A172 (cell line): ENCODE measurements at places on chromosomes 3 and 15. TPM values are rescaled to one million over a fixed set of nuclear protein-coding genes. Genes with fewer than 3 reads are reported as not detected.

CADPS gene
- not detected in 2 replicates for total RNA-seq

ACOX2 gene
- total RNA-seq, result 2.2 and 5.4 TPM in 2 replicates

LRRC28 gene
- 14.0 and 20.8 TPM in 2 replicates for total RNA-seq

CPA3 gene
- total RNA-seq, result not detected in 2 replicates

LHFPL4 gene
- not detected in 2 replicates for total RNA-seq

SCN5A gene
- total RNA-seq, result 1.7 and 4.0 TPM in 2 replicates

PARP9 gene
- total RNA-seq, result 20.6 and 22.8 TPM in 2 replicates

STRIT1 gene
- not detected in 2 replicates for total RNA-seq

SIDT1 gene
- 0.02 TPM in 1 of 2 replicates, not detected in the other for total RNA-seq

PAQR5 gene
- total RNA-seq, result 5.3 and 9.2 TPM in 2 replicates

MEGF11 gene
- 0.02 and 0.57 TPM in 2 replicates for total RNA-seq

SNTN gene
- total RNA-seq, result not detected in 2 replicates

HYPK gene
- 11.4 and 24.3 TPM in 2 replicates for total RNA-seq

ANKUB1 gene
- not detected in 2 replicates for total RNA-seq

DNA sequence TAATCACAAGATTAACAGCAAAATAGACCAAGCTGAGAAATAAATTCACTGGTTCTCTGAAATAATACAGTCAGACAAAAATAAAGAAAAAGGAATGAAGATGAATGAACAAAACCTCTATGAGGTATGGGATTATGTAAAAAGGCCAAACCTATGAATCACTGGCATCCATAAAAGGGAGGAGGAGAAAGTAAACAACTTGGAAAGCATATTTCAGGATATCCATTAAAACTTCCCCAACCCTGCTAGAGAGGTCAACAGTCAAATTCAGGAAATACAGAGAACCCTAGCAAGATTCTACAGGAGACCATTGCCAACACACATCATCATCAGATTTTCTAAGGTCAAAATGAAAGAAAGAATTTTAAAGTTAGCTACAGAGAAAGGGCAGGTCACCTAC is 649.7 kb upstream of the CBLB start:
- DNase-seq, result peak; percentile 70

GRCh38 chr3:171018156-171018935 is 8.2 kb downstream of the SLC2A2 start:
- DNase-seq, result no peak

DNA sequence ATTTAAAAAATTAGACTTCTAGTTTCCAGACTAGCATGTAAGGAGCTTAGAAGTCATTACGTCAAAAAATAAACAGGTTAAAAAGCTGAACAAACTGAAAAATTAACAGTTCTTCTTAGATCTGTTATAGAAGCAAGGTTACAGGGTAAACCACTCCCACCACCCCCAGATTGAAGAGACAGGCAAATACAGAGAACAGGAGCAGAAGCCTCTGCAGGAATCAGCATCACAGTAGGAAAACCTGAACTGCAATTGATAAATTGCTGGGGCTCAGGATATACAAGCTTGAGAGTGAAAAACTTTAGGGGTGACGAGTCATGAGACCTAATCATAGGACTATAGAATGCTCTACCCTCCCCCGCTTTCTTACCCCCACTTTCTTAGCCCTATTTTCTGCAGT is 222.3 kb downstream of the UBE2E2 start:
- DNase-seq, result no peak

GRCh38 chr3:66377800-66378199 is 123.0 kb downstream of the LRIG1 start:
- DNase-seq, result no peak

- DNase-seq, result peak; percentile 63
These were observed 32.2 kb upstream of the TM2D3 start for GRCh38 chr15:101684384-101684783.

DNA sequence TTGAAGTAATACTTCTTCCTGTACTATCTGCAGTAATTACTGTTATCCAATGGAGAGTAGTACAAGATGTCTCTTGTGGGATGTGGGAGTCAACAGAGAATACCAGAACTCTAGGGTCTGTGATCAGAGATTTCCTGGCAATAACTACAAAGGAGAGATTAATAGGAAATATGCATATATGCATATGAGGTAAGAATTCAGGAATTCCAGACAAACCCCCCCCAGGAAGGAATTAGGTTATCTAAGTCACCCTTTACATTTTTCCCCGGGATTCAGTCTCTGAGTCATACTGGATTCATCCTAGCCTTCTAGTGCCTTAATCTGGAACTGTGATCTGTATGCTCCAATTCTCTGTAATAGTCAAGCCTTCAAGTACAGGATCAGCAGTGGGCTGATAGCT is 49.4 kb downstream of the GTF2E1 start:
- DNase-seq, result peak; percentile 80

DNA sequence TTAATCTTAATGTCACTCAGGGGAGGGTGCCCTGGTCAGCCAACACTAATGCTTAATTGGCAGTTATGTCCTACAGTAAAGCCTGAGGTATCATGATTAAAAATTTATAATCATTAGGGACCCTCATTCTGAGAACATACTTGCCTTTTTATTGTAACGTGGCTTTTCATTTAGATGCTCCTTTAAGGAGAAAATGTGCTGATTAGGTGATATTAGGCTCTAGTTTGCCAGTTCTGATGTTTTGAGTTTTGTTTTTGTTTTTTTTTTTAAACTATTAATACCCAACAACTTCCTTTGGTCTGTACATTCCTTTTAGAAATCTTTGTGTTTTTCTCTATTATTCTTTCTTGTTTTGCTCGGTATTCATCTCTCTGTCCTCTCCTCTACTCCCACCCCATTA is 10.3 kb downstream of the GTF2E1 start:
- no peak for DNase-seq

DNA sequence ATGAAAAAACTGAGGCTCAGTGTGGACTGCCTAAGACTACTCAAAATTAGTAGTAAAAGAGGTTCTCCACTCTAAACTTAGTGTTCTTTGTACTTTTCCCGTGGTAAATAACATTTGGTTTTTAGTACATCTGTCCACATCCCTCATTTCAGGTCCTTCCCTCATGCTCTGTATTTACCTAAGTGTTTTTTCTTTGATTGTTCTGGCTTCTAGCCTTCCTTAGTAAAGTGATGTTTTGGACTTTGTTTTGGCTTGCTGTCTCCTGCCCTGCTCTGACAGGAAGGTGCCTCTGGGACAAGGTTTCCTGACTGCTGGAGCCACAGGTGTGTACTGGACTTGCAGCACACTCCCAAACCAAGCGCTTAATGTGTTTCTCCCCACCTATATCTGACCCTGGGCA is 29.9 kb upstream of the ALDH1A2 start:
- DNase-seq, result no peak

DNA sequence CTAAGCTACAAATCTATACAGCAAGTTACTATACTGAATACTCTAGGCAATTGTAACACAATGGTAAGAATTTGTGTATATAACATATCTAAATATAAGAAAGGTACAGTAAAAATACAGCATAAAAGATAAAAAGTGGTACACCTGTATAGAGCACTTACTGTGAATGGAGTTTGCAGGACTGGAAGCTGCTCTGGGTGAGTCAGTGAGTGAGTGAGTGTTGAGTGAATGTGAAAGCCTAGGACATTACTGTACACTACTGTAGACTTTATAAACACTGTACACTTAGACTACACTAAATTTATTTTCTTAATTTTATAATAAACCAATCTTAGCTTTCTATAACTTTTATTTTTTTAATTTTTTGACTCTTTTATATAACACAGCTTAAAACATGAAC is 123.1 kb downstream of the ZMAT3 start:
- DNase-seq, result no peak

GRCh38 chr3:165549665-165550064 is 287.6 kb downstream of the BCHE start:
- DNase-seq, result no peak

- peak; percentile 98 for DNase-seq
These were observed 49.7 kb downstream of the PDHB start for GRCh38 chr3:58383904-58384303.

GRCh38 chr3:37530047-37530697 is 331.5 kb upstream of the CTDSPL start:
- DNase-seq, result no peak

DNA sequence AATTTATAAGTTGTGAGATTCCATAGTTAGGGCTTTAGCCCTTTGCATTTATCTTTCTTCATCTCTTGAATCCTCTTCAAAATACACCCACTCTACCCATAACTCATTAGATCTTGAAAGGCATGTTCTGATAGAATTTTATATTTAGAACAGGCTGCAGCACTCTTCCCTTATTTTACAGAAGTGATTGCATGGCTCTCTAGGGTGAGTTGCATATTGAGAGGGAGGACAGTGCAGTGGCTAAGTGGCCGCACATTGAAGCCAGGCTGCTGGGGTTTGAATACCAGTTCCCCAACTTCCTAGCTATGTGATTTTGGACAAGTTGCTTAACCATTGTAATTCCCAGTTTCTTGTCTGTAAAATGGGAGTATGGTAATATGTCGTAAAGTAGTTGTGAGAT is 2.5 kb downstream of the CD86 start:
- DNase-seq, result no peak

DNA sequence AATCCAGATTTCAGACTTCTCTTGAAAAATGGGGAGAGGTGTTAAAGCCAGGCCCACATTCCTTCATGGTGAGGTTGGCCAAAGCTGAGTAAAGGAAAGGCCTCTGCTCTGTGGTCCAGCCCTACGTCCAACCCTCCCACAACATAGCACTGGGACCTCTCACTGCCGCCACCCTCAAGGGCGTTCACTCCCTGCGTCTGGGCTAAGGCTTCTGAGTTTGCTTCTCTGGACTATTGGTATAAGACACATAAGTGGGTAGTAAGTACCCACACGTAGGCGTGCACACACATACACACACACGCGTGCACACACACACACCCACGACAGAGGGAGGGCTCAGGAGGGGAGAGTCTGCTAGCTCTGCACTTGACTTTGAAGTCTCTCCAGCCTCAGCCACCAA is 80.2 kb upstream of the PXYLP1 start:
- no peak for DNase-seq

- no peak for DNase-seq
These were observed 3.1 kb upstream of the C3orf33 start for GRCh38 chr3:155809181-155809580.

DNA sequence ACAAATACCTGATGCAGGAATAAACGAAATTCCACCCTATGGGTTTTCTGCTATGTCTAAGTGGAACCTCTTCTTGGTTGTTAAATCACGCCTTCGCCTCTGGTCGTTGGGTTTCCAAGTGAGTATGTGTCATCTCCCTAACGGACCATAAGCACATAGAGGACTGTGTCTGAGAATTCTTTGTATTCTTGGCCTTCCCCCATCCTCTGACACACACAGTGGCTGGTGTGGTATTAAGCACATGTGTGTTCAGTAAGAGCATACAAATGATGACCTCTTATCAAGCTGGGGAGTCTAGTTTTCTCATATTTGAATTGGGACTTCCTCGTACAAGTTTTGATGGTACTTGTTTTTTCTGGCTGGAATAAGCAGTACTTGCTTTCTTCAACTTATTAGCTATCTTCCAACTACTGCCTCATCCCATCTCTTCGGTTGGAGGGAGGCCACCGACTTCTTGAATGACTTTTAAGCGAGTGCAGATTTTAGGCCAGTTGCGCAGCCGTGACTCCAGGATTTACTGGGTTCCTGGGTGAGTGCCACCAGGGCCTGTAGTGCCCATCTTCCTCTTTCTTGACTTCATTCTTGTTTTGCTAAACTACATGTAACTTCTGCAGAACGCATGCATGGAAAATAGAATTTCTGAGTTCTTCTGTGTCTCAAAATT is 240.2 kb downstream of the ADAMTS17 start:
- DNase-seq, result no peak

- no peak for DNase-seq
These were observed 9.4 kb upstream of the ADCY5 start for GRCh38 chr3:123458255-123458654.

DNA sequence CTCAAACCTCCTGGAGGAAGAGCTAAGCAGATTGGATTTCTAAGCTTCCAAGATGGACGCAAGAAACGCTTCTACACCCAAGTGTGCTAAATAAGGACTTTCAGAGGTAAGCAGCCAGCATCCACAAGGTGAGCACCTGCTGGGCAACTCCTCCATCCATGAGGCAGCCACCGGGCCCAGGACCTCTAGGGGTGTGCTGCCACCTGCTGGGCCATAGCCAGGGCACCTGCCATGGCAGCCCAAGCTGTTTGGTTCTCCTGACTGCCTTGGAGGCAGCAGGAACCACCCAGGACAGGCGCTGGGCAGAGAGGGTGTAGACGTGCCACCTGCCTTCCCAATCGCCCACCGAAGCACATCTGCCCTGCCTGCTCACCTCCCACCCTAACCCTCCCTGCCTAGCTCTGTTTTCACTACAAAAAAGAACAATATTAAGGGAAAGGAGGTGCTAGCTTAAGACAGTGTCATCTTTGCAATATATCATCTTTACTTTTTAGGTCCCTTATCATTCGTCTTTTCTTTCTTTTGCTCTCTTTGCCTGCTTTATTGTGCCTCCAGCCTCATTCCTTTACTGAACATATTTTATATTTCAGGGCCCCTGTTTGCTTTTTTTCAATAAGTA is 12.9 kb downstream of the C15orf62 start:
- peak; percentile 38 for DNase-seq

DNA sequence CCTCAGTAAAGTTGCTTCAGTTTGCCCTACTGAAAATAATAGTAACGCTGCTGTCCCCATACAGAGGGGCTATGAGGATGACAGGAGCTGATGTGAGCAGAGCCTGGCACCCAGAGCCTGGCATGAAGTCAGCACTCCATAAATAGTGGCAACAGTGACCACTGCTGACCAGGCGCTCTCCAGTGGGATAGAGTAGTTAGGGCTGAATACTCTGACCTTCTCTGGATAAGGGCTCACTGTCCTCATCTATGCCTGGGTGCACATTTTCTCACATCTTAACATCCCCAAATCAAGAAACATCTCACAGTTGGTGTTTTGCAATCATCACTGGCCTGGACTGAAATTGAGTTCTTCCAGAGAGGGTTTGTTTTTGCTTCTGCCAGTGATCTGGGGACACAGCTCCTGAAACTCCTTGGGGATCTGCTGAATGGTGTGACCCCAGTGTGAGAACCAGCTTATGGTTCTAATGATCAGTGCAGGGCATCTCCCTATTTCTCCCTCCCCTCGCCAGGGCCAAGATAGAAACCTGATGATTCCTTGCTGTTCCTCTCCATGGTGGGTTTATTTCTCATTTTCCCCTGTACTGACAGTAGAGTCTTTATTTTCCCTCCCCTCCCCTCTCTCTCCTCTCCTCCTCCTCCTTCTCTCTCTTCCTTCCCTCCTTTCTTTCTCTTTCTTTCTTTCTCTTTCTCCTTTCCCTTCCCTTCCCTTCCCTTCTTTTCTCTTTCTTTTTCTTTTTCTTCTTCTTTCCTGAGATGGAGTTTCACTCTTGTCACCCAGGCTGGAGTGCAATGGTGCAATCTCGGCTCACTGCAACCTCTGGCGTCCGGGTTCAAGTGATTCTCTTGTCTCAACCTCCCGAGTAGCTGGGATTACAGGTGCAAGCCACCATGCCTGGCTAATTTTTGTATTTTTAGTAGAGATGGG is 3.5 kb upstream of the PCSK6 start:
- DNase-seq, result no peak

DNA sequence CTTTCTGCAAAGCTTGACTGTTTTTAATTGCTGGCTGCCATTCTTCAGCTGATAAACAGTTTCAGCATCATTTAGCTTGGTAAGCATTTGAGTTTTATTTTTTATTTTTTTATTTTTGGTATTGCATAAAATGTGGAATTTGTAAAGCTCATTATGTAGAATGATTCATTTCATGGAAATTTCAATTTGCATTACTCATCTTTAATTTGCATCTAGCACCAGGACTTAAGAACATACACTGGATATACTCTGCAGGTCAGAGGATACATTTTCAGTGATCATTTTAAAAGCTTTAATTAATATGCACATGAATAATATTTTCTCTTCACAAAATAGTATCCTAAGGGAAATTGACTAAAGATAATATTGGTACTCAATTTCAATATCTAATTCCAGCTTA is 732.4 kb upstream of the BCHE start:
- no peak for DNase-seq

GRCh38 chr15:42710662-42711061 is 26.3 kb downstream of the CDAN1 start:
- no peak for DNase-seq
